Posterior cingulate gyrus (tissue), 11 donors: ENCODE measurements at places on chromosomes 13 and 19.

DNA sequence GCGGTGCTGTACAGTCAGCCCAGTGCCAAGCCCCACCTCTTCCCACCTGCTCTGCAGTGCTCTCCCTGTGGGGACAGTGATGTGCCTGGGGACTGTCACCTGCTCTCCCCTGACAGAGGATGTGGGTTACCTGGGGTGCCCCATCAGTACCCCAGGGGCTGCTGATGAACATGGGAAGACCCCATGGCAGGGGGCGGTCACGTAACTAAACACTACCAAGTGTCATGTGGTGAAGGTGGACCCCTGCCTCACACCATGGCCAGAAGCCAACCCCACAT is 12.7 kb downstream of the KDM4B start:
- DNase-seq, result peak; percentile 74

- DNase-seq, result no peak
These were observed 16.0 kb downstream of the ZNF100 start for GRCh38 chr19:21751384-21751783.

DNA sequence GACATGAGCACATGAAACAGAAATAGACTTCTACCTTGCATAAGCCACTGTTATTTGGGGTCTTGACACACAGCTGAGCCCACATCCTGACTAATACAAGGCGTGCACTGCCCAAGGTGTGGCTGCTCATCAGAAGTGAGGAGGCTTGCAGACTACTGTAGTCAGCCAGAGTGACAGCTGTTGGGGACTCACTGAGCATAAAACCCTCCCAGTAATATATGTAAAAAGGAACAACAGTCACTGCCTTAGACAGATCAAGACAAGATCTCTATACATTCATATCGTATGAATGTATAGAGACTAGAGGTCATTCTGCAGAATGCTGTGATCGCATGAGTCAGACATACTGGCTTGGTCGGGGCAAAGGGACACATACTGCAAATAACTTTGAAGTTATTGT is 4.1 kb upstream of the C1QTNF9B start:
- no peak for DNase-seq

- DNase-seq, result no peak
These were observed 26.4 kb upstream of the ZNF181 start for GRCh38 chr19:34707661-34708060.

DNA sequence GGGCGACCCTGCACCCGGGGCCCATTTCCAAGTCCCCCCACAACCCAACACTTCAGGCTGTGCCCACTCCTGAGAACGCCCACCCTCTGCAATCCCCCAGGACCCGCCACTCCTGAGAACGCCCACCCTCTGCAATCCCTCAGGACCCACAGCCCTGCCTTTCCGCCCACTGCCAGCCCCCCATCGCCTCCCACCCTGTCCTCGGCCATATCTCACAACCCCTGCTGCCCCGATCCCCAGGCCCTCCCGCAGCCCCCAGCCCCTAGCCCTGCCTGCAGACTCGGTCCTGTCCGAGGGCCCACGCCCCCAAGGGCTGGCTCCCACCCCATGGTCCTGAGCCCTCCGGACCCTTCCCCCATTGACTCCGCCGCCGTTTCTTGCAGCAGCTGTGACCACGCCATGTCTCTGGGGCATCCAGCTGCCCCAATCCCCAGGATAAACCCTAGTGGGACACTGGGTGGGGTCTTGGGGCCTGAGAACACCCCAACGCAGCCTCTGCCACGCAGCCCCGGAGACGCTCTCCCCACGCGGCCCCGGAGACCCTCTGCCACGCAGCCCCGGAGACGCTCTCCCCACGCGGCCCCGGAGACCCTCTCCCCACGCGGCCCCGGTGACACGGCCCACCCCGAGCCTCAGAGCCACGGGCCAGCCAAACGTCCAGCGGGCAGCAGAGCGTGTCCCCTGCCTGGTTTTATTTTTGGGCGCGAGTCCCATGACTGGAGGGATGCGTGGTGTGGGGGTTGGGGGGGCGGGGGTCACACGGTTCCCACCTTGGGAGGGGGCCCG is 17.0 kb downstream of the SBNO2 start:
- DNase-seq, result no peak
